ENCODE measurements at places on chromosomes 4 and X. TPM values are rescaled to one million over a fixed set of nuclear protein-coding genes. Genes with fewer than 3 reads are reported as not detected.

The PDE5A gene
- 1.5 TPM for total RNA-seq

The ATOH1 gene
- total RNA-seq, result not detected

The BEX5 gene
- 7.1 TPM for total RNA-seq

The GAB3 gene
- total RNA-seq, result 4.9 TPM

The ANKRD50 gene
- total RNA-seq, result 0.65 TPM

DNA sequence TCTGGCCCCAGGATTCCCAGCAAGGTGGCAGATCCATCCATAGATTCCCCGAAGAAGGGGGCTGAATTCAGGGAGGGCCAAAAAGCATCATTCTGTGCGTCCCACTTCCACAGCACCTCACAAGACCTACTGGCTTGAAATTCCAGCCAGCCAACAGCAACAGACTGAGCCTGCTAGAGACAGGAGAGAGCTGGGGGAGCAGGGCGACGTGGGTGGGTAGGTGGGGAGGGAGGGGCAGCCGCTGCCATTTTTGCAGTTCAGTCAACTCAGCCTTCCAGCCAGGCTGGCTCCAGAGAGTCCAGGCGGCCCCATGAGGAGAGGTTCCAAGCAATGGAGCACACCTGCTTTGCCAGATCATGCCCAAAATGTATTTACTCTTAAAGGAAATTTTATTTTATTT is 117.6 kb upstream of the DCAF12L1 start:
- no peaks in the 10 kb centered on the region for H3K36me3 ChIP-seq
- H3K4me3 ChIP-seq, result no peak overlapping the region
- no peak overlapping the region for H3K27ac ChIP-seq

DNA sequence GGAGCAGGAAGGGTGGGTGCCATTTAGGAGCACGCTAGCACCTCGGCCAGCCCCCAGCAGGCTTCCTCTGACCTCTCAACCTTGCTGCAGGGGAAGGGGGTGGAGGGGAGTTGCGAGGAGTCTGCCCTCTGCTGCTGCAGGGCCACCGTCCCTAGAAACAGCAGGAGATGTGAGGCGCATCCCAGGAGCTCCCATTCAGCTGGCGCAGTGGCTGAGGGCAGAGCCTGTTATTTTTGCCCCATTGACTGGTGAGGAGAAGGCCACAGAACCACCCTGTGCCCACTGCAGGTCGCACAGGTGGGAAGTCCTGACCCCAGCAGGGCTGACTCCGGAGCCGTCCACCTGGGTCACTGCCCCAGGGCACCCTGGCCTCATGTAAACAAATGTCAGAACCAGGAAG is 8.0 kb downstream of the PDE6B start:
- H3K27me3 ChIP-seq, result peaks cover 3% of the 10 kb centered on the region
- H3K4me1 ChIP-seq, result no peaks in the 10 kb centered on the region
- no peak for DNase-seq
- H3K4me3 ChIP-seq, result no peak overlapping the region
- H3K27ac ChIP-seq, result no peak overlapping the region
- no peaks in the 10 kb centered on the region for H3K36me3 ChIP-seq

- H3K27ac ChIP-seq, result no peak overlapping the region
- no peaks in the 10 kb centered on the region for H3K27me3 ChIP-seq
- peaks cover 12% of the 10 kb centered on the region for H3K36me3 ChIP-seq
- H3K4me1 ChIP-seq, result peaks cover 15% of the 10 kb centered on the region
- H3K4me3 ChIP-seq, result no peak overlapping the region
Measured at GRCh38 chrX:136209016-136209738, 42.0 kb downstream of the MAP7D3 start.

DNA sequence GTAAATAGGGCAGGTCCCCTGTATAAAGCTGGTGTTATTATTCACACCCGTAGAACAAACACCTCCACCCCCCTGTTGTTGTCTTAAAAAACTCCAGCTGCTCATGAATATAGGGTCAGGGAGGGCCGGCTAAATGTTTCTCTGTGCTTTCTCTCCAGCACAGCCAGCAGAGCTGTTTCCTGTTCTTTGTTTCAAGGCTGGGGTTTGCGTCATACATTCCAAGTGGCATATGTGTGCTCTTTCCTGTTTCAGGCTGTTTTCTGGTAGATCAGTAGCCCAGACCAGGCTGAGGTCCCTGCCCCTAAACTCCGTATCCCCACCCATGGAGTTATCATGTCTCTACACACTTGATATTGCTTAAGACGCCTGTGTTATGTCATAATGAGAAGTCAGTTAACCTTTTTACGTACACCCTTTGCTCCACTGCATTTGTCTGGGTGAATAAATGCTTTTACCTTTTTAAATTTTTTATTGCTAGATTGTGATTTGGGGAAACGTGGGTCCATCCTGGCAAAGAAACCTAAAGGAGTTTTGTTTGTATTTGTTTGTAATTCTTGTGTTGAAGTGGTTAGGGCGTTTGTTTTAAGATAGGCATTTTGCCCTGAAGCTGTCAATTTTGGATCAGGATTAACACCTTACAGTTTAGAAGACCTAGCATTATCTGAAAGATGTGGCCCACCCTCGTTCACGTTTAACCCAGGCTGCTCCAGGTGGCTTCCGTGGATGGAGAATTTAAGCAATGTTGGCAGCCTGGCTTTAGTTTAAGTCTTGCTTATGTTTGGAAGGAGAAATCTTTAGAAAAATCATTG is 3.3 kb downstream of the KLF3 start:
- no peaks in the 10 kb centered on the region for H3K36me3 ChIP-seq
- H3K27me3 ChIP-seq, result no peaks in the 10 kb centered on the region
- H3K27ac ChIP-seq, result peak overlapping the region; percentile 98
- peak overlapping the region; percentile 64 for H3K4me3 ChIP-seq
- DNase-seq, result peak; percentile 96
- H3K4me1 ChIP-seq, result peaks cover 57% of the 10 kb centered on the region

- DNase-seq, result no peak
- no peak overlapping the region for H3K4me3 ChIP-seq
- H3K36me3 ChIP-seq, result no peaks in the 10 kb centered on the region
- no peak overlapping the region for H3K27ac ChIP-seq
- H3K4me1 ChIP-seq, result no peaks in the 10 kb centered on the region
- H3K27me3 ChIP-seq, result no peaks in the 10 kb centered on the region
Measured at GRCh38 chr4:32775049-32775448, 2054.9 kb downstream of the PCDH7 start.

DNA sequence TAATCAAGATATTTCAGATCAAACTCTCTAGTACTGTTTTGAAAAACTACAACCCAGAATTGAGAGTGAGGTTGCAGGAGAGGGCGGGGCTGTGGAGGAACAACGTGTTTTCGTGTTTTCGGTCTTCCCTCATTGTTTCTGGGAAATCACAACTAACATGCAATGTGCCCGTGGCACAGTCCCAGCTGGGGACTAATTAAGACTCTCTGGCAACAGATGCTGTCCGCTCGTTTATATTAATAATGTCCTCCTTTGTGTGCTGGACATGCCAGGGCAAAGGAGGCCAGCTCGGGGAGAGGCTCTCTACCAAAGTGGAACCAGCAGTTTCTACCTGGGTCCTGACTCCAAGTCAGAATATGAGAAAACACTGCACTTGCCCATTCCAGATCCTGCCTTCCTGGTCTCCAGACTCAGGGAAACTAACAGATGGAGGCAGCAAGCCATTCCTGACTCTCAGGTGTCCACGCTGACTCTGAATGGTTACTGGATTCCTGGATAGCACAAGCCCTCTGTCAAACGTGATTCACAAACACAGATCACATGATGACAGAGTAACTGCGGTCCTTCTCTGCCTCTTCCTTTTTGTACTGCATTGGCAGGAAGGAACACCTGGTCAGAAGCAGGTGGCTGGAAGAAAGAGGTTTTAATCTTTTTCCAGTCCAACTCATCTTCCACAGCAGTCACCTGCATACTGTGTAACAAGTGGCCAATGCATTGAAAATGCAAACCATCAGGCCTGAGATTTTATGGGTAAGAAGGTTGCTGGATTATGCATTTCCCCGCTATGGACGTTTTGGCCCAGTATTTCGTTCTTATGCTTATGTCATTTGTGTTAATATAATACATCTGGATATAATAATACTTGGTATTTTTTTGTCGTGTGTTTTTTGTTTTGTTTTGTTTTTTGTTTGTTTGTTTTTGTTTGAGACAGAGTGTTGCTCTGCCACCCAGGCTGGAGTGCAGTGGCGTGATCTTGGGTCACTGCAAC is 65.0 kb downstream of the COQ2 start:
- no peaks in the 10 kb centered on the region for H3K36me3 ChIP-seq
- H3K27me3 ChIP-seq, result no peaks in the 10 kb centered on the region
- H3K27ac ChIP-seq, result peak overlapping the region; percentile 78
- DNase-seq, result peak; percentile 60
- H3K4me1 ChIP-seq, result peaks cover 55% of the 10 kb centered on the region

- no peaks in the 10 kb centered on the region for H3K27me3 ChIP-seq
- no peaks in the 10 kb centered on the region for H3K4me1 ChIP-seq
- peak; percentile 33 for DNase-seq
- no peaks in the 10 kb centered on the region for H3K36me3 ChIP-seq
- H3K4me3 ChIP-seq, result no peak overlapping the region
Measured at GRCh38 chrX:49754233-49754857, 58.6 kb upstream of the PAGE1 start.

DNA sequence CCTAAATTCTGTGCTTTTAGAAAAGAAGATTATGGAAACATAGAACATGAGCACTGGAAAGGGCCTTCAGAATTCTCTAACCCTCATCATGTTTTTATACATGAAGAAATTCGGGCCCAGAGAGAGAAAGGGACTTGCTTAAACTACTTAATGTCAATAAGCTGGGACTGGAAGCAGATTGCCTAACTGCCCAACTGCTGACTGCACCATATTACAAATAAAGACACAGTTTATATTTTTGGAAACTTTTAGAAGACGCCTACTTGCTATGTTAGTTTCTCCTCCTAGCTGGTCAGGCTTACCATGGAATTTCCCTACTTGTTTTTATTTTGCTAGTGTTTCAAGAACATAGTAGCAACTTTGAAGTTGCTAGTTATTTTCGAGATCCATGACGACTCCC is 47.1 kb downstream of the SLC9A6 start:
- no peaks in the 10 kb centered on the region for H3K36me3 ChIP-seq
- DNase-seq, result no peak
- no peaks in the 10 kb centered on the region for H3K27me3 ChIP-seq
- H3K27ac ChIP-seq, result no peak overlapping the region
- no peak overlapping the region for H3K4me3 ChIP-seq

- no peak for DNase-seq
- H3K27ac ChIP-seq, result no peak overlapping the region
- H3K27me3 ChIP-seq, result no peaks in the 10 kb centered on the region
Measured at GRCh38 chrX:24144528-24144927, 5.0 kb upstream of the ZFX start.

- no peaks in the 10 kb centered on the region for H3K4me1 ChIP-seq
- H3K27me3 ChIP-seq, result no peaks in the 10 kb centered on the region
Measured at GRCh38 chr4:55928846-55929245, 19.9 kb upstream of the CEP135 start.

- no peak overlapping the region for H3K4me3 ChIP-seq
- H3K27ac ChIP-seq, result no peak overlapping the region
- H3K27me3 ChIP-seq, result no peaks in the 10 kb centered on the region
Measured at GRCh38 chr4:111707491-111707890, 437.8 kb upstream of the FAM241A start.

DNA sequence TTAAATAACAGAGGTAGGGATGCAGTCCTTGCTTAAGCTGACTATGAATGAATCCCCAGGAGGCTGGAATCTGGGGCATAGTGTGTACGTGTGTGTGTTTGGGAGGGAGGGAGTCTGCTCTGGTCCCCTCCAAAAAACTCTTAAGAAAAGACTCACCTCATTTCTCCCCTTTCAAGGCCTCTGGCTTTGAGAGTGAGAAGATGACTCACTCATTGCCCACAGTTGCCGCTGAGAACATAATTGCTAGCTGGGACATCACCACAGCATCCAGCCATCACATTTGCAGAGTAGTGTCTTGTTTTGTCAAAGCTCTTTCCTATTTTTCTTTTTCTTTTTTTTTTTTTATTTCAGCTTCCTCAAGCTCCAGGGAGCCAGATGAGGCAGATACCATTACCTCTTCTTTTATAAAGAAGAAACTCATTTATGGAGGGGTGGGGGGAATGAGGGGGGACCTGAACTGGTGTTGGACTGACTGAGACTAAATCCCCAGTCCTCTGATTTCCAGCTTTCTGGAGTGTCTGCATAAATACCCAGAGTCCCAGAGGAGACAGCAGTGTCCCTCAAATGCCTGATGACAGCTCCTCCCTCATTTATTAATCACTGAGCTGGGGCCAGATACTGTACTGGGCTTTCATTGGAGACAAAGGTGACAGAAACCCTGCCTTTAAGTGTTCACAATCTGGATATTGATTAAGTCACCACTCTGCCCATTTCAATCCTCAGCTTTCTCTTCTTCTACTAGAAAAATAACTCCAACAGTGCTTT is 61.9 kb upstream of the LAS1L start:
- H3K36me3 ChIP-seq, result no peaks in the 10 kb centered on the region
- peak overlapping the region; percentile 74 for H3K27ac ChIP-seq
- H3K4me1 ChIP-seq, result peaks cover 48% of the 10 kb centered on the region
- H3K27me3 ChIP-seq, result no peaks in the 10 kb centered on the region
- H3K4me3 ChIP-seq, result peak overlapping the region; percentile 41

- no peaks in the 10 kb centered on the region for H3K4me1 ChIP-seq
- DNase-seq, result no peak
- H3K36me3 ChIP-seq, result no peaks in the 10 kb centered on the region
- H3K27ac ChIP-seq, result no peak overlapping the region
- no peak overlapping the region for H3K4me3 ChIP-seq
Measured at GRCh38 chr4:121464854-121465253, 84.0 kb upstream of the QRFPR start.

DNA sequence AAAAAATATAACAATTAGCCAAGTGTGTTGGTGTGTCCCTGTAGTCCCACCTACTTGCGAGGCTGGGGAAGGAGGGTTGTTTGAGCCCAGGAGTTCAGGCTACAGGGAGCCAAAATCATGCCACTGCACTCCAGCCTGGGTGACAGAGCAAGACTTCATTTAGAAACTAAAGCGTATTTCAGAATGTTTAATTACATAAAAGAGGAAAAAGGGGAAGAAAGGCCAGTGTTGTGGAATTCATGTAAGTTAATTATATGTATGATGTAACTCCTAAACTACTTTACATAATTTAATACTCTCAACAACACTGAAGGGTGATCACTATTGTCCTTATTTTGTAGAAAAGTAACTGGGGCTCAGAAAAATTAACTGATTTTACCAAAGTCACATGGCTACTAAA is 67.2 kb upstream of the HOPX start:
- no peaks in the 10 kb centered on the region for H3K4me1 ChIP-seq
- no peak for DNase-seq
- no peaks in the 10 kb centered on the region for H3K27me3 ChIP-seq
- H3K36me3 ChIP-seq, result no peaks in the 10 kb centered on the region

- H3K4me1 ChIP-seq, result no peaks in the 10 kb centered on the region
- H3K36me3 ChIP-seq, result no peaks in the 10 kb centered on the region
- no peak overlapping the region for H3K27ac ChIP-seq
- H3K4me3 ChIP-seq, result no peak overlapping the region
- no peak for DNase-seq
Measured at GRCh38 chr4:103757631-103758030, 37.8 kb upstream of the TACR3 start.

GRCh38 chr4:87524456-87524855 is 4.7 kb downstream of the SPARCL1 start:
- no peaks in the 10 kb centered on the region for H3K27me3 ChIP-seq
- no peak overlapping the region for H3K27ac ChIP-seq
- DNase-seq, result no peak
- no peak overlapping the region for H3K4me3 ChIP-seq

All from naive thymus-derived CD4-positive, alpha-beta T cell (primary cell).